Activated CD4-positive, CD25-positive, alpha-beta regulatory T cell treated with anti-CD3 and anti-CD28 coated beads, Interleukin-2, amount 50 U/mL, for 16 hours (primary cell): ENCODE measurements at places on chromosomes 1 and 21.
A peak's percentile ranks its signal among the peaks of the same experiment; 100 is the strongest.

GRCh38 chr1:102098536-102098935 is 101.8 kb upstream of the OLFM3 start:
- no peak for DNase-seq

- no peak for DNase-seq
Measured at GRCh38 chr21:36282568-36283230, 37.3 kb upstream of the MORC3 start.

- no peak for DNase-seq
Measured at GRCh38 chr1:3814065-3814464, 17.8 kb upstream of the LRRC47 start.

DNA sequence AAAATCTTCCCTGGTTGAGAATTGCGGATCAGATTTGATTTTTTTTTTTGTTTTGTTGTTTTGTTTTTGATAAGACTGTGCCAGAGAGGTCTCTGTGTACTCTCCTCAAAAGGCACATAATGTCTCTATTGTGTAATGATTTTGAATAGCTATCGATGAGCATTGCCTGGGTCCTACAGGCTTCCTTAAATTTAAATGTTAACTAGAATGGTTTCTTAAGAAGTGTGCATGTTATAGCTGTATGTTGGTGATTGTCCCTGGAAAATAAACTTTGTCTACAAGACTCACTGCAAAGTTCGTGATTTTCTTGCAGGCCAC is 121.2 kb downstream of the ITSN1 start:
- no peak for DNase-seq

- DNase-seq = no peak
Measured at GRCh38 chr1:22105611-22106207, 37.2 kb downstream of the WNT4 start.

DNA sequence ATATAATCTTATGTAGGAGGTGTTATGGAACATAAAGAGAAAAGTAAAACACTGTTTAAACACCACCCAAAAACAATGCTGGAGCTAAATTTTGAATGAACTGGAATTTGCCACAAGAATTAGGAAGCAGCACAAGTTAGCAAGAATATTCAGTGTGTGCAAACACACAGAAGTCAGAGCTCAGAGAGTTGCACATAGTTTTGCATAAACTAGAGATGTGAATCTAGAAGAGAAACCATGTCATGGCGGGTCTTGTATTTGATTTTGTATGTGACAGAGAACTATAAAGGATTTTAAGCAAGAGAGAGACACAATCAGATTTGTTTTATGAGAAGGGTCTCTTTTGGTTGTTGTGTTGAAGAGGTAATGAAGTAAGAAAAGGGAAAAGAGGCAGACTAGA is 38.2 kb downstream of the SELENOF start:
- DNase-seq = no peak

DNA sequence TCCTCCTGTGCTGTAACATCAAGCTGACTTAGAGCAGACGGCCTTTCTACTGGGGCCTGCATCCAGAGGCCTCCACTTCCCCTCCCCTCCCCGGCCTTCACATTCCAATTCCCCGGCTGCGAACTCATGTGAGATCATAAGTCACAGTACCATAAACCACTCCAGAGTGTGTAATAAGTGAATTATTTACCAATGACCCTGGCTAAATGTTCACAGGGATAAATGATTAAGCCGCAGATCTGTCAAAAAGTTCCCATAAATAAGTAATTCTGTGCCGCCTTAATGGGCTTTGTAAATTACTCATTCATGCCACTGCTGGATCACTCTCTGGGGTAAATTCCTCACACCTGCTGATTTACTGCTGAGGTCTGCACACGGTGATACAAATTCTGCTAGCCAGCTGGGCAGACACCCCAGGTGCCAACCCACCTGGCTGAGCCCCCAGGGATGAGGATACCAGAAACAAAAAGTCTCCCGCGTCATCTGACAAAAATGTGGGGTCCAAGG is 27.4 kb upstream of the KIRREL1 start:
- DNase-seq = no peak

DNA sequence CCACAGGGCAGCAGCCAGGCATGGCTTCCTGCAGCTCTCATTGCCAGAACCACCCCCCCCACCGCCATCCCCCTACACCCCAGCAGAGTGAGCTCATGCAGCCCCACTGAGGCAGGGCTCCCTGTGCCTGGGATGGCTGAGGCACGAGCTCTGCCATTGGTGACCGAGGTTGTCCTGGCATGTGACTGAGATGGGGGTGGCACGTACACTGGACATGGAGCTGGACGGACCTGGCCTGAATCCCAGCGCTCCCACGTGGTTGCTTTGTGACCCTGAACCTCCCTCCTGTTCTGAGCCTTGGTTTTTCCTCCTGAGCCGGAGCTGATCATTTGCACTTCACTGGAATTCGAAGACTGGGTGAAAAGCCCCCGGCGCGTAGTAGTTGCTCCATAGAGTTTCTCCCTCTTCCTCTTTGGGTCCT is 28.3 kb downstream of the ALPL start:
- no peak for DNase-seq

GRCh38 chr1:66043186-66043585 is 250.5 kb downstream of the PDE4B start:
- DNase-seq = no peak

GRCh38 chr21:32545948-32546441 is 39.3 kb downstream of the TCP10L start:
- no peak for DNase-seq

DNA sequence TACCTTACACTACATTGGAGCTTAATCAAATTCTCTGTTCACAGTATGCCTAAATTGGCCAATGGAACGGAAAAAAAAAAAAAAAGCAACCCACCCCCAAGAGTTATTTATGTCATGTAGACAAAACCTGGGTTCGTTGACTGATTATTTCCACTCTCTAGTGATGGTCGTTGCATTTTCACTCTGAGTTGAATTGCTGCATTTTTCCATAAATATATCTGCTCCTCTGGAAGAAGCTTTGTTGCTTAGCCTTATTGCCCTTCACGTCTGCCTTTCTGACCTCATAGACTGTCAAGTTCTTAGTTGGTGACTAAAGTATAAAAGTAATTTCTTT is 90.2 kb upstream of the RUNX1 start:
- DNase-seq = no peak

DNA sequence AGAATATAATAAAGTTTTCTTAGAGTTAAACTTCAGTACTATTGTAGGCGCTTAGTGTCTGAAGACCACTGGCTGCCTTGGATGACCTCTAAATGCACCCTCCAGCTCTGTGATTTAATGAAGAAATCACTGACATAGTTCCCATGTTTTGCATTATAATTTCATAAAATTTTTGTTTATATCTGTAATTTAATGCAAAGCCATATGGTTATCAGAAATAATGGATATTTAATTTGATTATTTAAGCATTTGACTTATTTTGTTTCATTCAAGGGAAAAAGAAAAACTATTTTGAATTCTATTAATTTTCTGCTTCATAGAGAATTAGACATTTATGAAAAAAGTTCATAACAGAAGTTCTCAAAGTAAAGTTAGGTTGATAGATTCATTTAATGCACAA is 18.6 kb downstream of the CRB1 start:
- DNase-seq = no peak

GRCh38 chr1:11248169-11248568 is 14.2 kb downstream of the MTOR start:
- no peak for DNase-seq

- DNase-seq = no peak
Measured at GRCh38 chr1:116971965-116972673, 29.4 kb upstream of the CD101 start.

DNA sequence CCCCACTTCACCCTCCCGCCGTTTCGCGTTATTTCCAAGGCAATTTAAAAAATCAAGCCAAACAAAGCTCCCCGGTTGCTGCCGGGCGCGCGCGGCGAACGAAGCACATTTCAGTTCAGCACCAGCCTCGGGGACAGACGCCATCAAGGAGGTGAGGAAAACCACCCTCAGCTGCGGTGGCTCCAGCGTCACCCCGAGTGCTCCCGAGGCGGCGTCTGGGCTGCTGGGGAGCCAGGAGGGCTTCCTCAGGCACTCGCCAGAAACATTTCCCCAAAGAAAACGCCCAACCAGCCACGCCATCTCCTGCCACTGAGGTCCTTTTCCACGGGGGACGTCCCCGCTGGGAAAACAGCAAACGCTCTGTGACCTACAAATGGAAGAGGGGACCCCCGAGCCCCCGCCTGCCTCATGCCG is 623 bp downstream of the GNG4 start:
- DNase-seq = peak; percentile 7

- DNase-seq = no peak
Measured at GRCh38 chr1:18191481-18192155, 84.0 kb downstream of the IGSF21 start.

DNA sequence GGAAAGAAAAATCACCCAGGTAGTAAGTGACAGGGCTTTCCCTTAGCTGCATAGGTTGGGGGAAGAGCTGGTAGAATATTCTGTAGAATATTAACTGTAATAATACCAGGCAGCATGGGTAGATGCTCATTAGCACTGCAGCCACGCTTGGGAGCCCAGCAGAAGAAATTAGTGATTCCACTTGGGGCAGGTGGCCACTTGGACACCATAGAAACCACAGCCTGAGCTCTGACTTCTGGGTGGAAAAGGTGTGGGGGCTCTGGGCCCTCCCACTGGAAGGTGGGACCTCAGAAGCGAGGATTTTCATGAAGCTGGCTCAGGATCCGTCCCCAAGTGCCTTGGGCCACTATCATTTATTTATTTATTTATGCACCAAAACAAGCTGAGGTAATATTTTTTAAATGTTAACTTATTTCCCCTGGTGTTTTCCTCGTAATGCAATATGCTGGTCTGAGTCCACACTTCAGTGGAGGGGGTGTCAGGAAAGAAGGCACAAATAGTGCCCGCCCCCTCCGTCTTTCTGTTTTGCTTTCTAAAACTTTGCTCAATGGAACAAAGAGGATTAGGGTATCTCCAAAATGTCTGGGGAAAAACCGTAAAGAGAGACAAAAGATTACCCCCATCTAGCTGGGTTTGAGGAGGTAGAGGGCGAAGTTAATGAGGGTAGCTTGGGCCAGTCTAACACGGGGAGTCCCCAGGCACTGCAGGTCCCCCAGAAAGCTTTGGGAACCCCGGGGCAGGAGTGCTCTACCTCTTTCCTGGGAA is 75.2 kb upstream of the GADD45A start:
- DNase-seq = no peak

- DNase-seq = no peak
Measured at GRCh38 chr1:25647106-25647505, 30.5 kb downstream of the MAN1C1 start.

GRCh38 chr21:31220575-31220974 is 123.5 kb downstream of the TIAM1 start:
- no peak for DNase-seq

DNA sequence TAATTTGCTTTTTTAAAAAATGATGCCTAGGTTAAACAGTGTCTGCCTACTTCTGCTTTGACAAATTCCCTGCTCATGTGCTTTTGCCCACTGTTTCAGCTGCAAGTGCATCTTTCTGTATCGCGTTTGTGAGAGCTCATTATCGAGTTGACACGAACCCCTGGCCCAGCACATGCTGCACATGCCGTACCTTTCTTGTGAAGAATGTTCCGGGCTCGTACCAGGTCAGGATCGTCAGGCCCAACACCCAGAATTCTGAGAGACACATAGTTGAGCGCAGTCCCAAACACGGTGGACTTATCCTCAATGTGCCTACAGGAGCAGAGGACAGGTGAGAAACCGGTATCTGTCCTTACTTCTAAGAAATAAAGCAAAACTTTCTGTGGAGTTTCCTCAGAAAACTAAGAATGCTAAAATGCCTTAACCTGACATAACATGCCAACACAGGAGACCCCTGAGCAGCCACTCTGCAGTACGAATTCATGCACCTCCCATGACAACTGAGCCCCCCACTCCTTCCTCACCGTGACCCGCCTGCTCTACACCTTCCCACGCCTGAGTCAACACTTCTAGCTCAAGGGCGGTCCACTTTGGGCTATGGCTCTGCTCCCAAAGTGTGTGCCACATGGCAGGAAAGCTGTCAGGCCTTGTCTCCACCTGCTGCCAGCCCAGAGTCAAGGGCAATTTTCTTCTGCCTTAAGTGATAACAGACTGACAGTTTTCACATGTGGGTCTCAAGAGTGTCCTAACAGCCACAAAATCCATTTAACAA is 6.7 kb downstream of the LSS start:
- DNase-seq = no peak

GRCh38 chr1:228456252-228457016 is 30.7 kb upstream of the RNF187 start:
- no peak for DNase-seq

DNA sequence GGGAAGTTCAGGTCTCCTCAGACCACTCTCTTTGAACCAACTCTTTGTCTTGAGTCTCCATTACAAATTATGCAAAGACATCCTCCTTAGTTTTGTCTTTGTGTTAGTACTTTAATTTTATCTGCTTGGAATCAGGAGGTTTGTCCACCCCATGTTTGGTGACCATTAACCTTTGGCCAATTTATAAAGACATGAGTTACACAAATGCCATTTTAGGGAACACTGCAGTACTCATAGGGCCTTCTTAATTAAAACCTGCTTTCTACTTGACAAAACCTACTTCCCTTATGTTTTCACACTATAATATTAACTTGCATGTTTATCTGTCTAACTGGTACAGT is 7.9 kb upstream of the CDC73 start:
- no peak for DNase-seq

- no peak for DNase-seq
Measured at GRCh38 chr21:45994086-45994661, 12.6 kb downstream of the COL6A1 start.

DNA sequence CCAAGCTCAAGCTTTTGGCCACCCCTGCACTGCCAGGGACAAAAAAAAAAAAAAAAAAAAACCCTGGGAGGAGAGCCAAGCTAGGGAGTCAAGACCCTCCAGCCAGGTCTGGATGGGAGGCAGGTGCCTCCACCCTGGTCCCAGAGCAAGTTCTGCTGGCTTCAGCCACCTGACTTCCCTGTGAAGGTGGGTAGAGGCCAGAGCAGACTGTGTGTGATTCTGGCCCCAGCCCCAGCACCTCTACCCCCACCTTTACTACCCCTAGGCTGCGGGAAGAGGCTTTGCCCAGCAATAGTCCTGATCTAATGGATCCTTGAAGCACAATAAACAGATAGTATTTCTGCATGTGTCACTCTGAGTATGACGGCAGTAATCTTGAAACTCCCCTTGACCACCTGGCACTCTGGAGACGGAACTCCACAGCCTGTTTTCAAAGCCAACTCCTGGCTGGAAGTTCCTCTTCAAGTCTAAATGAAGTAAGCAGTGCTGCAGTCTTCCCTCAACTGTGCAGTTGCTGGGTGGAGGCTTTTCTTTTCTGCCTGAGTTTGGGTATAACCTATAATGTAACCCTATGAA is 9.8 kb downstream of the PDZK1IP1 start:
- no peak for DNase-seq

- DNase-seq = no peak
Measured at GRCh38 chr1:187715483-187715882, 886.7 kb downstream of the PLA2G4A start.

DNA sequence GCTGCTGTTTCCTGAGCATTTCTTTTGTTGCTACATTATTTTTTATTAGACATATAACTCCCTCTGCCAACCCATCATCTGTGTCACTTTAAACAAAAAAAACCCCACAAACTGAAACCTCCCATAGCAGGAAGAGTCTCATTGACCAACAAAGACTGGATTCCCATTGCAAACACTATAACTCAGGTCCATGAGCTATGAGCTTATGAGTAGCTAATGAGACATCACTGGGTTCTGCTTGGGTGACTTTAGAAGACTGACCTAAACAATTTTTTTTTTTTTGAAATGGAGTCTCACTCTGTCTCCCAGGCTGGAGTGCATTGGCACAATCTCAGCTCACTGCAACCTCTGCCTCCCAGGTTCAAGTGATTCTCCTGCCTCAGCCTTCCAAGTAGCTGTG is 212.8 kb downstream of the LTN1 start:
- no peak for DNase-seq
